ENCODE measurements at places on chromosomes 7 and 10.

DNA sequence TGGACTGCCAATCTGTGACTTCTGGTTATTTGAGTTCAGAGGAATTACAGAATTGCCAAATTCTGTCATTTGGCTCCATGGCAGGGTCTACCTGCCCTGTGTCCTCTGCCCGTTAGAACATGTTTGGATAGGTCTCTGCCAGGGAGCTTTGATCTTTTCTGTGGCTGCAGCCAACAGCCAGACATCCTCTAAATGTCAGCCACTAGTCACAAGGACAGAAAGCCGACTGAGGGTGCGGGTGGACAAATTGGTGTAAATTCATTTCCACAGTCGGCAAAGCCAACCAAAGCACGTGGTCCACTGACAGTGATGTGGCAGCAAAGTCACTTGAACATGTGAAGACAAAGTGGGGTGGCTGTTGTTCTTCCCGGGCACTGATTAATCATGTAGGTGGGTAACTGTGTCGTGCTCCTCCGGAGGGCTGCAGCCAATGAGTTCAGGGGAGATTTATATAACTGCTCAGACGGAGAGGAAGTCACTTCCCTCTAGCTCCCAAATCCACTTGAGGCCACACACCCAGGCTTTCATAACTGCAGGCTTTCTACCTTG is 26.7 kb upstream of the CAMK1D start:
- no peak for DNase-seq

- no peak for DNase-seq
These were observed 54.4 kb upstream of the ARID5B start for GRCh38 chr10:61847087-61847486.

- no peak for DNase-seq
These were observed 10.5 kb downstream of the ADARB2 start for GRCh38 chr10:1726861-1727260.

- DNase-seq, result no peak
These were observed 130.8 kb upstream of the TCF7L2 start for GRCh38 chr10:112819231-112819630.

GRCh38 chr7:126937171-126937570 is 315.6 kb downstream of the GRM8 start:
- DNase-seq, result peak; percentile 15

Data from Calu3 (cell line).